Pulmonary artery endothelial cell (primary cell): ENCODE measurements at places on chromosomes 4 and X.

DNA sequence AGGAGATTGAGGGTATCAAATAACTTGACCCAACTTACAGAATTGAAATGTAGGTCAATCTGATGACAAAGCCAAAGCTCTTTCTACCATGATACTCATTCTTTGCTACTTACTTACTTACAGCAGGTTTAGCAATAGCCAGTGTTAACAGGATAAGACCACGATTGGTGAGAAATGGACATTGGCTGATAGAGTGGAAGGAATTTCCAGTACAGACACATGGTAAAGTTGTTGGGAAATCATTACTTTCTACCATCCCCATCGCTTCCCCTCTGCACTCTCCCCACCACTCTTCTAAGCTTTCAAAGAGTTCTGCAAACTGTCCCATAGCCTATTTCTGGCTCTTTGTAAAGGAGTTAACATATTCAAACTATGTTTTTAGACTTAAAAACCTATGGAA is 119.7 kb downstream of the CHRNA9 start:
- DNase-seq, result no peak

- no peak for DNase-seq
Measured at GRCh38 chr4:114613560-114613959, 15.0 kb downstream of the UGT8 start.

- no peak for DNase-seq
Measured at GRCh38 chr4:44368413-44369167, 80.0 kb downstream of the KCTD8 start.

- no peak for DNase-seq
Measured at GRCh38 chr4:36054694-36055422, 189.5 kb downstream of the ARAP2 start.

- no peak for DNase-seq
Measured at GRCh38 chr4:153249199-153250041, 45.2 kb downstream of the TRIM2 start.

- DNase-seq, result no peak
Measured at GRCh38 chr4:56271131-56271530, 116.2 kb downstream of the AASDH start.

DNA sequence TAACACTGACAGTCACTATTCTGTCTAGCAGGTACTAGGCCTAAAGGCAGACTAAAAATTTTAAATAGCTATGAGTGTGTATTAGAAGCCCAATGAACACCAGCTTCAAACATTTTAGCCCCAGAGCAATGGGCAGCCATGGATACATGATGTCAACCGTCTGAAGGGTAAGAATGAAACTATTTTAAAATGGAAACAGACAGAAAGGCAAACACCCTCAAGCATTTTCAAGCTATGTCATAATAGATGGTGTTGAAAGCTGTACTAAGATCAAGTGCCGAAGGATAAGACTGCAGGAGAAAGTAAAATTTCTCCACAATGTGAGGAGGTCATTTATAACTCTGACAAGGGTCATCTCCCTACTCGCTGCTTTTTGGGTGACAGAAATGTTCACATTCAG is 225.0 kb downstream of the COL25A1 start:
- no peak for DNase-seq

DNA sequence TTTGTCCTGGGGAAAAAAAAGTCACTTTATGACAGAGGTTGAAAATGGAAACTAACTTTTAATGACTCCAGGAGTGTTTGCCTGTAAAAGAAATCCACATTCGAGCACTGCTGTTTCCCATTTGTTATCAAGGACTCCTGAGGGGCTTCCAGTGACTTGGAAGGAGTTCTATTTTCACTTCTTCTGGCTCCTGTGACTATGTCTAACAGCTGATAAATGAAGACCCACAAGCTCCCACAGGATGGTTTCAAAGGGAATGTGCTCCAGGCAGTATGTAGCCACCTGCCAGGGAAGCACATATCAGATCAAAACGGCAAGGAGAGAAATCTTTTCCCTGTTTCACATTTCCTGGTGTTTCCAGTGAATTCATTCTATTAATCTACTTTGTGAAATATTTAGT is 159.8 kb upstream of the FAM241A start:
- no peak for DNase-seq

- no peak for DNase-seq
Measured at GRCh38 chr4:178976861-178977260, 1534.6 kb upstream of the AGA start.

- DNase-seq, result no peak
Measured at GRCh38 chrX:3788494-3789233, 75.2 kb upstream of the PRKX start.

- no peak for DNase-seq
Measured at GRCh38 chrX:65658229-65658628, 9.2 kb upstream of the MSN start.
